GM03348 (cell line): ENCODE measurements at places on chromosomes 5 and 9.

DNA sequence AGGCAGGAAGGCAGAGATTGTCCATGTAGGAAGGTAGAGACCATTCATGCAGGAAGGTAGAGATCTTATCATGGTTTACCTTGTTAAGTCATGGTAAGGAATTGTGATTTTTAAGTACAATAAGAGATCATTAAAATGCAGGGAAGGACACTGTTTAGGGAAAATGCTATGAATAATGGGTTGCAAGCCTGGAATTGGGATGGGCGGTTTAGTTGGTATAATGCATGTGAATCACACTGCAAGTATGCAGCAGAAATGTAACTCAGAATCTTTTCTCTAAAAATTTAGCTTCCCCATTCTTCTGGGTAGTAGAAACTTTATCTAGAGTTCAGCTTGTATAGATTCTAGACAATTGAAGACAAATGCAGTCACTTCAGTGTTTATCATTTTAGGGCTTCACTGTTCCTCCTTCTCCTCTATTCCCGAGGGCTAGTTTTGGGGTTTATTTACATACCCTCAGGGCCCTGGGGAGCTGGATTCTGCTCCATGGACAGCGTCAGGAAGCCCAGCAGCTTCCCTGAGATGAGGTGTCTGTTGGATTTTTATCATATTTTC lies 212.0 kb downstream of the SREK1 start:
- peak; percentile 48 for DNase-seq

DNA sequence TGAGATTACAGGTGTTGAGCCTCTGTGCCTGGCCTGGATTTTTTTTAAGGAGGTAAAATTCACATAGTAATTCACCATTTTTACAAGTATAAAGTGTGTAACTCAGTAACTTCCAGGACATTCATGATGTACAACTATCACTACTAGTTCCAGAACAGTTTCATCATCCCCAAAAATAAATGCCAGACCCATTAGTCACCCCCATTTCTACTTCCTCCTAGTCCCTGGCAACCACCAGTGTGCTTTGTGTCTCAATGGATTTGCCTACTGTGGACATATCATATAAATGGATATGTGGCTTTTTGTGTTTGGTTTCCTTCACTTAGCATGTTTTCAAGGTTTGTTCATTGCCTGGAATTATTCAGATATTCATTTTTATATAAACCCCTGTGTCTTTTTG lies 72.5 kb upstream of the PANK3 start:
- peak; percentile 85 for DNase-seq

DNA sequence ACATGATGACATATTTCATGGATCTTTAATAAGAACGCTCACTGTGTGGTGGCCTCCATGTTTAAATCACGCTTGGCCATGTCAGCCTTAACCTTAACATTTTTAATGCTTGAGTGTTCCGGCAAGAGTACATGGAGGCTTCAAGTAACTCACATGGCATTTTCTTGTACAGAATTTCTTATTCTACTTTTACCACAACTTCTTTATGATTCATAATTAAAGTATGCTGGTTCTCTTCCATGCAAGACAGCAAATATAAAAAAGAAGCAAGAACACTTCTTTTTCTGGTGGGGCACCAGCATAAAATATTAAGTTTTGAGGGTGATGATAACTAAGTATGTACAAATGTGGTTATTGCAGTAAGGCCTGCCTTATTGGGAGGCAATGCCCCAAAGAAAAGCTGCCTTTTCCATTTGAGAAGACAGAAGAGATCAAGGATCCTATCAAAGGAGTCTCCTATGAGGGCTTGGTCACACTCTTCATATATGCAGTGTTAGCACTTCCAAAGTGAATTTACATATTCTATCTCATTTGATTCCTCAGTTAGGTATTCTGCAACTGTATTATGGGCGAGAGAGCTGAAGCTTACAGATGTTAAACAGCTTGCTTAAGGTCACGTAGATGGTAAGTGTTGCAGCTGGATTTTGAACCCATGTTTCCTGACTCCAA lies 382.7 kb upstream of the MEF2C start:
- peak; percentile 52 for DNase-seq

GRCh38 chr5:134084570-134084969 lies 29.9 kb upstream of the TCF7 start:
- DNase-seq, result no peak

GRCh38 chr5:114250536-114250935 lies 111.3 kb upstream of the KCNN2 start:
- DNase-seq, result no peak

- DNase-seq, result no peak
These were observed 164.8 kb downstream of the ARHGAP26 start for GRCh38 chr5:142935014-142935413.

GRCh38 chr5:121108725-121109124 lies 644.6 kb downstream of the PRR16 start:
- DNase-seq, result no peak

DNA sequence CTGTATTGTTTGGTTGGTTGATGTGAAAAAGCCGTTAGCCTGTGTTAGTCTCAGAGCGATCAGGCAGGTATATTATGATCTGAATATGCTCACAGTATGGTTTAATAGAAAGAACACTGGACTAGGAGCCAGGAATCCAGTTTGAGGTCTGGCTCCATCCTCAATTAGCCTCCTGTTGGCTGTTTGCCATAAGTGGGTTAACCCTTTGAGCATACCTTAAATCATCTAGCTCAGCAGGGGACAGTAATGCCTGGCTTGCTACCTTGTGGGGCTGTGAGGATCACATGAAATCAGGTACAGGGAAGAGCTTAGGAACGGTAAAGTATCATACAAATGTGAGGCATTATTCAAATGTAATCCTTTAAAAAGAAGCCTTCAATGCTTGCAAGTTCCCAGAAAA lies 104.7 kb downstream of the CMYA5 start:
- DNase-seq, result no peak

DNA sequence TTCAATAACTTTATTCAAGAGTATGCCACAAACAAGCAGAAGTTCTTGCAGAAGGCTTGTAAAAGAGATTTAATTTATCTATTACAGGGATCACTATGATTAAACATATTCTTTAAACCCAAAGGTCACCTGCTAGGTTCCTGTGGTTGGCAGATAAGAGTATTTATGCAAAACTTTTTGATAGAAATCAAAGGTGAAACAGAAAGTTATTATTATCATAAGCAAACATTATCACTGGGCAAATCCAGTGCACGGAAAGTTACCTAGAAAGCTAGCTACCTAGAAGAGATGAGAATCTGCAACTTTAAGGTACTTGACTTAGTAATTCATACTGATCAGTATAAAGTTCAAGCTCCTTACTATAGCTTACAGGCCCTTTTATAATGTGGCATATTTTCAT lies 3.2 kb downstream of the STARD4 start:
- DNase-seq, result no peak

DNA sequence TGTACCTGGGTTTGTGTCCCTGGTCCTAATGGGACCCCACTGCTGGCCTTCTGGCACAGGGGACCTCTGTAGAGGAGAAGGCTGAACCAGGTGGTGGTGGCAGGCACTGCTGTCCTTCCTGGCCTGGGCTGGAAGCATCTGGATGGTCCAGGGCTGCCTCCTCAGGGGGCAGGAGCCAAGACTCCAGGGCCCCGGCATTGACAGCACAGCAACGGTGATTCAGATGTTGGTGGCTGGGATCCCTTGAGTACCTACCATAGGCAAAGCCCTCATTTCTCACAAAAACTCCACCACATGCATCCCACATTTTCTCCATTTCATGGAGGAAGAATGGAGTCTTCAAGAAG lies 15.0 kb downstream of the FGD3 start:
- no peak for DNase-seq

DNA sequence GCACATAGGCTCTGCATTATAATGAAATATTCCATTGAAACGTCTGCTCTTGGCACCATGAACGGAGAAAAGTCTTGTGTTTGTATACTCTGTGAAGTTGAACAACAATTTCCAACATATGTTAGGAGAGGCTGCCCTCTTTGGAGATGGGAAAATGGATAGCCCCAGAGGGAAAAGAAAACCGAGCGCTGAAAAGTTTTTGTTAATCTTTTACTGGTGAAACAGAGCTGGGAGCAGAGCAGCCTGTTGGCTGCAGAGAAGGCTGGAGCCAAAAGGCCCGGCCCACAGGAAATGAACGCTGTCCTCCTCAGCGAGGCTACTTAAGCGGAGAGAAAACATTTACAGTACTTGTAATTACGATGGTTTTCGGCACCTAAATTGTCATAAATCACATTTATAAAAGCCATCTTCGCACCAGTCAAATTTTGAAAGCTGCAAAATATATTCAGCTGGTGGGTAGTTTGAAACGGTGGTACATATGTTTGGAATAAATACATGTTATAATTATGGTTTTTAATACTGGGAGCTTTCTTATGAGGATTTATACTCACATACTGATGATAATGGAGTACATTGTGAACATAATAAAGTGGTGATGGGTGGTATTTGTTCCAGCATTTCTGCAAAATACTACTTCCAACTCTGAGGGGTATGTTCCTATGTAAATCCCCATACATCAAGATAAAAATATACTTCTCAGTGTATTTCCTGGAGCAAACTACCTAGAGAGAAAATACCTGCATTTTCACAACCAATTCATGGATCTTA lies 129.6 kb upstream of the CNTLN start:
- peak; percentile 76 for DNase-seq

DNA sequence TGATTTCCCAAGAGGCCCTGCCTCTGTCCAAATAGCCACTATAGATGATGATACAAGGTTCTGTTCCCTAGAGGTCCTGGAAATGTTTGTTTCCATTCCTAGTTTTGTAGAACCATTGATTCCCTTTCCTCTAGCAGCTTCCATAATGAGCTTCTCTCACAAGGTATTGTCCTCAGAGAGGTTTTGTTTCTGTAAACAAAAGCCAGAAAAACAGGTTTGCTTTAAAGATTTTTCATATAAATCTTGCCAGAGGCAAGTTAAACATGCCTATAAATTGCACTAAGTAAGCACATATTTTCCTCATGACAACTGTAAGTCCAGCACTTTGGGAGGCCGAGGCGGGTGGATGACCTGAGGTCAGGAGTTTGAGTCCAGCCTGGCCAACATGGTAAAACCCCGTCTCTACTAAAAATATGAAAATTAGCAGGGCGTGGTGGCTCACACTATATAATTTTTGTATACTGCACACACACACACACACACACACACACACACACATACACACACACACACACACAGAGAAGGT lies 1787.7 kb downstream of the EFNA5 start:
- DNase-seq, result no peak
